ENCODE measurements at places on chromosomes 6 and 20. TPM values are rescaled to one million over a fixed set of nuclear protein-coding genes. Genes with fewer than 3 reads are reported as not detected.

Gene ULBP1
- 0.80 TPM for total RNA-seq

Gene PCSK2
- not detected for total RNA-seq

Gene FANCE
- 3.1 TPM for total RNA-seq

Gene NOTCH4
- total RNA-seq, result 0.73 TPM

Gene ZNF831
- total RNA-seq, result not detected

Gene ZNF335
- 9.5 TPM for total RNA-seq

Gene SPATS1
- not detected for total RNA-seq

Gene IL17F
- not detected for total RNA-seq

Gene LBP
- 1.1 TPM for total RNA-seq

Gene ABHD16B
- not detected for total RNA-seq

Gene PLAGL2
- total RNA-seq, result 12.1 TPM

Gene CNR1
- 0.31 TPM for total RNA-seq

Gene MAS1
- total RNA-seq, result not detected

Gene FAXC
- 5.1 TPM for total RNA-seq

Gene MATN4
- 0.12 TPM for total RNA-seq

Gene OPN5
- not detected for total RNA-seq

Gene CST5
- not detected for total RNA-seq

Gene MAN1A1
- 0.03 TPM for total RNA-seq

Gene ADGRF5
- total RNA-seq, result not detected

Gene CNPY3
- total RNA-seq, result 36.6 TPM

Gene CRYBG1
- total RNA-seq, result 0.61 TPM

Gene DEFB112
- total RNA-seq, result not detected

Gene KDM1B
- total RNA-seq, result 7.8 TPM

Gene SYCP2L
- total RNA-seq, result 1.6 TPM

Gene EEF1A2
- 155 TPM for total RNA-seq

Gene SLC17A5
- total RNA-seq, result 10.3 TPM
